Inflammatory macrophage (primary cell): ENCODE measurements at places on chromosomes 1 and 21.

DNA sequence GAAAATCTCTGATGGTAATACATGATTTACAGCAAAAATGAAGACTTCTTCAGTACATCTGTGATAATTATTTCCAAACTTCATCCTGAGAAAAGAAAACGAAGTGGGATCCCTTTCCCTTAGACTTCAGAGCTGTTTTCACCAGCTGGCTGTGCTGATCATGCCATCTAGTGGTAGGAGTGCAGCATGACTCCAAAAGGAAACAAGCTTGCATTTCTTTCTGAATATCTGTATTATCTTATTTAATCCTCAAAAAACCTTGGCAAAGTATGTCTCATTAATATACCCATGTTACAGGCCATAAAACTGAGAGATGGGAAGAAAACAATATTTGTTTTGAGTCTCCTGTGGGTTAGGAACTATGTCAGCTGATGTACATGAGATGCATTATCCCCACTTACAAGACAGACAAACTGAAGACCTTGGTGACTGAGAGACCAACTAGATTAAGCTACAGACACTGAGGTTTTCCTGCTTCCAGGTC, 9.8 kb upstream of the GJA8 start:
- peak; percentile 52 for DNase-seq

DNA sequence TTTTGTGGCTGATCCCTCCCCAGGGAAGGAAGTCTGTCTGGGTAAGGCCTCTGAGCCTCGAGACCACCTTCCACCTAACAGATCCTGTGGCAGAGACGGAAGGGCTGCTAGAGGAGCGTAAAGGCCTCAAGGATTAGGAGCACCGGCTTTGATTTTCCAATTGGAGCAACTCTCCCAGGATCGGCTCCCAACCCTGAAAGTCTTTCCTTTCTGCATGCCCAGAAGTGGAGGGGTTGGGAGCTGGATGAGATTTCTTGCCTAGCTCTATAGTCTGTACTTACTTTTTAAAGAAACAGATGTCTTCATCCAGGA, 41.4 kb downstream of the ELK4 start:
- no peak for DNase-seq

DNA sequence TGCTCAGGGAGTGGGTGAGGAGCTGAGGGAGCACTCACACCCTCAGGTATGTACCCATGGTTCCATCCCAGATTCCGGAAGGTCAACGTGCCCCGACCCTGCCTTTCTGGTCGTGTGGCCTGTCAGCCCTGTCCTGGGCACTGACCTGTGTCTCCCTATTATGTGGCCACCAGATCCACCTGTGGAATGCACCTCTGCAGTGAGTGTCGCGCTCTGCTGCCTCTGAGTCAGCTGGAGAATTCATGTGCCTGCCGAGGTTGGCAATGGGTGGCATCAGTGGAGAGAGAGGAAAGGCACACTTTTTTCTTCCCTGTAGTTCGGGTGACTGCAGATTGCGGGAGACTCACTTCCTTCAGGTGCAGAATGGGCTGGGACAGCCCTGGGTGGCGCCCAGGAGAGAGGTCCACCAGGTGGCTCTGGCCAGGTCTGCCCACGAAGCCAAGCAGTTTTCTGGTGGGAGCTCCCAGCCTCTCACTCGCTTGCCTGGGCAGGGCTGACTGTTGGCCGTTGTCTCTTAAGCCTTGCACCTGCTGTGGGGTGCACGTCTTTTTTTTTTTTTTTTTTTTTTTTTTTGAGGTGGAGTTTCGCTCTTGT, 176.1 kb upstream of the TMEM51 start:
- DNase-seq: no peak

GRCh38 chr1:202692959-202693555, 17.2 kb downstream of the SYT2 start:
- DNase-seq: peak; percentile 68

DNA sequence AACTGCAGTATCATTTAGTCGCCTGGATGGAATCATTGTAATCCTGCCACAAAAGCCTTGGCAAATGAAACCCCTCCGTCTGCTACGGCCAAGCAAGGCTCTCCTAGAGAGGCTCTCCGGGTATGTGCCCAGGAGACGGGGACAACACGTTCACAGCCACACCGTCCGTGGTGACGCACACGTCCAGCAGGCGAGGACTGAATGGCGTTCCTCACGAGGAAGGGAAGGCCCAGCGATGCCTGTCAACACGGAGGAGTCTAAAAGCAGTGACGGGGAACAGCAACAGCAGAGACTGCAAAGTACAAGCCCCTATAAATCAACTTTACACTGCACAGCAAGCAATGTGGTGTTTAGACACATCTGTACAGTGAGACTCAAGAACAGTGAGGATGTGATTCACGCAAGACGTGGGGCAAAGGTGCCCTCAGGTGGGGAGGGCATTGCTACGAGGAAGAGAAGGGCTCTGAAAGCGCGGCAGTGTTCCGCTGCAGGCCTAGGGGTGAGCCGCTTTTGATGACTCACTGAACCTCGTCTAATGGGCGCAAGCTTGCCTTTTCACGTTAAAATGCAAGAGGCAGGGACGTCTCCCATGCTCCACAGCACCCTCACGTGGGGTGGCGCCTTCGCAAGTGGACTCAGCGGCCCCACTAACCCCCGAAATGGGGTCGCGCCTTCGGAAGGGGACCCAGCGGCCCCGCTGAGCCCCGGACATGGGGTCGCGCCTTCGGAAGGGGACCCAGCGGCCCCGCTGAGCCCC, 6.8 kb downstream of the WRAP73 start:
- no peak for DNase-seq

DNA sequence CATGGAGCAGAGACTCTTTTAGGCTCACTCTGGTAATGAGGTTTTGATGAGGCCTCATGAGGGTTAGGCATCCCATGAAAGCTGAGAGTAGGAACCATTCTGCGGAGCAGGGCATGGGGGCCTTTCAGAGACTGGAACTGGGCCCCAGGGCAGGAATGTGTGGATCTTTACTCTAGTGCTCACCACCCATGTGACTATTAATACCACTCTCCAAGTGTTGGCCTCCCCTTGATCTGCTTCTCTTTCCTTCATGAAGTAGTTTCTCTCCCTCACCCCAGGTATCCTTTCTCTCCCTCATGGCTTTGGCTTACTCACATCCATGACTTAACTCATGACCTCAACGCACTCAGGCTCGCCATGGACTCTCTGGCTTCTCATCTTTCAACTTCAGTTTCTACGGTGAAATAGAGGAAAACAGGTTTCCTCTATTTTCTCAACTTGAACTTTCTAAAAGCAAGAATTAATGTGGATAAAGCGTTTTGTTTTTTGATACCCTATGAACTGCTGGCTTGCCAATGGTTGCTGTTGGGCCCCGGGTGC, 50.5 kb upstream of the GADD45A start:
- no peak for DNase-seq

DNA sequence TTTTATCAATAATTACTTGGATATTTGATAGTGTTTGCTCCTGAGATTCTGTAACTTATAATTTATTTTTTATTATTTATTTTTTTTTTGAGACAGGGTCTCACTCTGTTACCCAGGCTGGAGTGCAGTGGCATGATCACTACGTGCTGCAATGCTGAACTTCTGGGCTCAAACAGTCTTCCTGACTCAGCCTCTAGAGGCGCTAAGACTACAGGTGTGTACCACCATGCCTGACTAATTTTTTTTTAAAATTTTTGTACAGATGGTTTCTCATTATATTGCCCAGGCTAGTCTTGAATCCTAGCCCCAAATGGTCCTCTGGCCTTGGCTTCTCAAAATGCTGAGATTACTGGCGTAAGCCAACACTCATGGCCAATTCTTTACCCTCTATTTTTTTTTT, 845.5 kb upstream of the ADGRL4 start:
- no peak for DNase-seq

DNA sequence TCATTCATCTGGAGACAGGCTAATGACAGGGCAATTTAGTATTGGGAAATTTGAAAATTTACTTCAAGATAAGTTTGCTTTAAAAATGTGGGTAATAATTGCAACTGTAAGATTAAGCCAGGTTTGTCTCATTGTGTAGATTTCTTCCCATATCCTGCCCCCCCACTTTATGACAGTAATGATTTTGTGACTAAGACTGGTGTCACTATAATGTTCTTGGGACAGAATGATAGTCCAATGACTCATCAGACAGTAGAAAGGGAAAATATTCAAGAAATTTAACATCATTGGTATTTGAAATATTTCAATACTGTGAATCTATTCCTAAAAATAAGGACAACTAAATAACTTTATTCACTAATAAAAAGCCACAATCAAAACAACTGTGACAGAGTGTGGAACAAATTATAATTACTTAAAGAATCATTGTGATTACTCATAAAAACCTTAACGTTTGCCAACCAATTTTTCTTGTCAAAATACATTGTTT, 36.7 kb downstream of the FH start:
- no peak for DNase-seq

DNA sequence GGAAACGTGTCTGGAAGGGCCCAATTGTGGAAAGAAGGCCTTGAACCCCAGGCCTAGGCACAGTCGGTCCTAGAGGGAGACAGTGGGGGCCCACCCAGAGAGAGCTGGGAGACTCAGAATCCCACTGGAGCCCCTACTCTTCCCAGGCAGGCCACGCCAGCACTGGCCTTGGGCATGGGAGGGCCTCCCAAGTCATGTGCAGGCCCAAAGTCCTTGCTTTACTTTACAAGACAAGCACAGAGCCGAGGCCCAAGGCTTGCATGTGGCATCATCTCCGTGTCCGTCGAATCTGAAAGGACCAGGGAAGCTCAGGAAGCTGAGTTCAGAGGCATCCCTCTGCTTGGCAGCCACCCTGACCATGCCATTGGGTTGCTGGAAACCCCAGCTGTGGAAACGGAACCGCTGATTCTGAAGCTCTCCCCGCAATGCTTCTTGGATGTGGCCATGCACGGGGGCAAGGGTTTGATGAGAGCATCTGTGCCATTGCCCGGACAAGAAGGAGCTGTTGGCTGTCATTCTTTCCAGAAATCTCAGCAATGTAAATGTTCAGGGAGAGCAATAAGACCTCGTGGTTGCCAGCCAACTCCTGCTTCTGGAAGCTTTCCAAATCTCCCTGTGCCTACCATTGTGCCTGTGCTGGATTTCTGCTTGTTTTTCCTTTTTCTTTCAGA, 32.8 kb downstream of the ABCG1 start:
- DNase-seq: no peak

GRCh38 chr1:2230781-2231531, 2.8 kb downstream of the SKI start:
- no peak for DNase-seq

GRCh38 chr1:1243807-1244191, 2.7 kb downstream of the C1QTNF12 start:
- DNase-seq: no peak

DNA sequence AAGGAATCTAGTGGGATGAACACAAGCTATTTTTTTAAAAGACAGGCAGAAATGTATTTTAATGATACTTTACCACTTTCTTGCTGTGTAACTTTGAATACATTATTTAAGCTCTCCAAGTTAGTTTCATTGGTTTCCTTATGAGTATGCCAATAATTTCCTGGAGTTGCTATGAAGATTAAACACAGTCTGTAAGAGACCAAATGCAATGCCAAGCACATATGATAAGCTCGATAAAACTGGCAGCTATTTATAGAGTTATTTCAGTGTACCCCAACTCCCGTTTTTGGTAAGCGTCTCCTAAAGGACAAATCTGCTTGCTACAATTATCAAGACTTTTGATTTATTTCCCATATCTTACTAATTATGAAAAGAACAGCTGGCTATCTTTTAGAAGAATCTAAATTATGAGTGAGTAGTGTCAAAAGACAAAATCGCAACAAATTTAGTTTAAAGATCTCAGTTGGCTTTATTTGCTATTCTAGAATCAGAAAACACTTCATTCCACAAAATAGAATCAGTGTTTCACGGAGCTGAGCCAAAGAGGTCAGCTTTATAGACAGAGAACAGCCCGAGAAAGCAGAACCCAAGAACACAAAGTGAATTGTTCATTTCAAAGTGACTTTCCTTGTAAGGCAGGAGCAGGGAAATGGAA, 7.2 kb upstream of the MAP10 start:
- no peak for DNase-seq

DNA sequence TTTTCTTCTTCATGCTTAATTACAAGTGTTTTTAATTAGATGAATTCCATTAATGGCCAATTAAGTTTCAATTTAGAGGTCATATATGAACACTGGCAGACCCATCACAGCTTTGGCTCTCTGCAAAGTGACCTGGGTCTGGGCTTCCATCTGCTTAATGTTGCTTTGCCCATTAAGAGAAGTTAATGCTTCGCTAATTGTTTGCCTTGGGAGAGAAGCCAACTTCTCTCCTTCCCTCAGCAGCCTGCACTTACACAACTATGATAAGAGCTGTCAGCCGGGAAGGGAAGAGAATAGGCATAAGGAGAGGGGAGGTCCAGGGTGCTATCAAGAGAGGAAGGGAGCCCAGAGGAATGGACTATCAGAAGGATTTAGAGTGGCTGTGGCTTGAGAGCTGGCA, 29.0 kb upstream of the CCDC190 start:
- no peak for DNase-seq

GRCh38 chr1:184682956-184683355, 71.7 kb downstream of the EDEM3 start:
- DNase-seq: no peak

GRCh38 chr21:34889676-34890469, 159.2 kb downstream of the RUNX1 start:
- peak; percentile 87 for DNase-seq

DNA sequence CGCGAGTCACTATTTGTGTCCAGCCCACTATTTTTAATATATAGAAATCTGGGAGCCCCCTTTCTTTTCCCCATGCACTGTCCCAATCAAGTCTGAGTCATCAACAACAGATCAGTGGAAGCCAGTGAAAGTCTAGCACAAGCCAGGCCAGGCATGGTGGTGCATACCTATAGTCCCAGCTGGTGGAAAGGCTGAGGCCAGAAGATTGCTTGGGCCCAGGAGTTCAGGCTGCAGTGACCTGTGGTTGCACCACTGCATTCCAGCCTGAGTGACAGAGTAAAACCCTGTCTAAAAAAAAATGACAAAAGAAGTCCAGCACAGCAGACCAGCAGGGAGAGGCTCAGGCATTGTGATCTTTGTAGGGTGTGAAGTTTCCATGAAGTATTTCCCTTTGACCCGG, 9.0 kb upstream of the RPL5 start:
- no peak for DNase-seq

GRCh38 chr1:17494114-17494729, 45.3 kb upstream of the ARHGEF10L start:
- DNase-seq: peak; percentile 50

DNA sequence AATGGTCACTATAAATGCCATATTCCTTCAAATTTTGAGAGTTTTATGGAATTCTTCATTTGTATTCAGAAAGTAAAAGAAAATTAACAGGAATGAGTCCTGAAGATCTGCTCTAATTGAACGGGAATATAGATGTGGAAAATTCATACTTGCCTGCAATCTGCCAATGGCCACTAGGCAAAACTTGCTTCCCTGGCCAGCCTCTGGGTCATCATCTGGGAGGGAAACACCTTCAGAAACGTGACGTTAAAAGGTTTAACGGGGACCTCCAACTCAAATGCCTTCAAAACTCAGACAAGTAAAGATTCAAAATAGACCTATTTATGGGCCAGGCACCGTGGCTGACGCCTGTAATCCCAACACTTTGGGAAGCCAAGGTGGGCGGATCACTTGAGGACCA, 21.7 kb upstream of the CTSK start:
- DNase-seq: no peak

- peak; percentile 9 for DNase-seq
Measured at GRCh38 chr1:113007706-113008364, 51.8 kb upstream of the SLC16A1 start.

- peak; percentile 12 for DNase-seq
Measured at GRCh38 chr1:22452481-22452957, 868 bp downstream of the ZBTB40 start.

GRCh38 chr1:245654460-245655050, 499.8 kb downstream of the KIF26B start:
- DNase-seq: no peak
